ENCODE measurements at places on chromosomes 12 and 14.

DNA sequence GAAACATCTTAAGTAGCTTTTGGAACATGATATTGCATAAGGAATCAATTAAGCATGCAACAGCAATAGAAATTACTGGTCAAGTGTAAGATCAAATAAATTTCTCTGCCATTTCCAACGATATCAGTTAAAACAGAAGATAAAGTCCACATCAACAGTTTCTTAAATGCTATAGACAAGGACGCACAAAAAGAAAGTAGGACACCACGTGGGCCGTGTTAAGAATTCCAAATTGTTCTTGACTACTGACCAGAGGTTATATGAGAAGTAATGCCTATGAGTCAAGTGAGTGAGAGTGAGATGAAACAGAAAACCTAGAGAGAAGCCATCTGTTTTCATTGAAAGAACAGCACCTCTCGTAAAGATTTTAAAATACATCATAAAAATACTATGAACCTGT, 318.2 kb downstream of the TMEM117 start:
- DNase-seq: no peak

- DNase-seq: no peak
These were observed 13.6 kb upstream of the FOXN3 start for GRCh38 chr14:89430391-89431236.

GRCh38 chr12:95083471-95083870, 10.1 kb upstream of the NR2C1 start:
- no peak for DNase-seq

GRCh38 chr12:48995086-48995879, 3.9 kb downstream of the DDN start:
- DNase-seq: peak; percentile 86

GRCh38 chr14:73462815-73463214, 4.5 kb upstream of the NUMB start:
- no peak for DNase-seq

DNA sequence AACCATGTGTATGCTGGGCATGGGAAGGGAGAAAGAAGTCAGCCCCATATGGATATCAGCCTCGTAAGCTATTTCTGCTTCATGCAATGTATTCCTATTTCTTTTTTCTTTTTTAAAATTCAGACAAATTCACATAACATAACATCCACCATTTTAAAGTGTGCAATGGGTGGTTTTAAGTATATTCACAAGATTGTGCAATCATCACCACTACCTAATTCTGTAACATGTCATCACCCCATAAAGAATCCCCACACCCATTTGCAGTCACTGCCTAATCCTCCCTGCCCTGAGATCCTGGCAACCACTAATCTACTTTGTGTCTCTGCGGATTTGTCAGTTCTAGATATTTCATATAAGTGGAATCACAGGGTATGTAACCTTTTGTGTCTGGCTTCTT, 9.5 kb downstream of the POMT2 start:
- no peak for DNase-seq

DNA sequence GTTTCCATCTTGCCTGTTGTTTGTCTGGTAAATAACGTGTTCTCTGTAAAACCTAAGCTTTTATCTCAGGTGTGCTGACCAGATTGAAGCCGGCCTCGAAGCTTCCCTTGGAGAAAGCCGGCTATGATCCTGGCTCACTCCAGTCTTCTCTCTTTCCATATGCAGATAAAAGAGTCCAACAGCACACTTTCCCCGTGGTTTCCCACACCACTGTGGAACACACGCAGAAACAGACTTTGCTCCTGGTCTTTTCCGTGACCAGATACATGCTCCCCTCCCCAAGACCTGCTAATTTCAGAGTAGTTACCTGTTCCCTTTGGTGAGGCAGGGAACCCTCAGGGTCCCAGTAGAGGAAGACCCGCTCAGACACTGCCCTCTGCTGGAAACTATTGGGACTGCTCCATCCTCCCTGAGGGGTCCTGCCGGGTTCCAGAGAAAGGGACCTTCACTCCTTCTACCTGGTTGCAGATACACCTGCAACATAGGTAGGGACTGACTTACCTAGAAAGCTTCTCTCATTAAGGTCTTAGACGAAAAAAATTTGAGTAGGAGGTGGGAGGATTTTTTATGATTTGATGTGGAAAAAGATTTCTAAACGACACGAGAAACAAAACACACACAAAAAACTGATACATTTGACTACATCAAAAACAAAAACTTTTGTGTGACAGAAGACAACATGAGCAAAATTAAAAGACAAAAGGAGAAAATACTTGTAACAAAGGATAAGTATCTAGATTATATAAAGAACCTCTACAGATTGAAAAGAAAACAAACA, 415.4 kb upstream of the CCDC196 start:
- no peak for DNase-seq

Measured in dorsolateral prefrontal cortex (tissue), 122 donors.